ENCODE measurements at places on chromosomes 11 and 22. TPM values are rescaled to one million over a fixed set of nuclear protein-coding genes. Genes with fewer than 3 reads are reported as not detected.

UCP3 gene
- total RNA-seq = not detected

FUT4 gene
- 2.9 TPM for total RNA-seq

KRTAP5-1 gene
- total RNA-seq = not detected

CD3G gene
- total RNA-seq = not detected

NUDT8 gene
- total RNA-seq = 4.1 TPM

IL10RA gene
- total RNA-seq = not detected

TNRC6B gene
- 6.5 TPM for total RNA-seq

STK33 gene
- 2.7 TPM for total RNA-seq

DERL3 gene
- under 0.01 TPM for total RNA-seq

NXPE1 gene
- total RNA-seq = not detected

PVALB gene
- not detected for total RNA-seq

TRPM5 gene
- total RNA-seq = not detected

KCNJ4 gene
- total RNA-seq = not detected

PTPRJ gene
- total RNA-seq = 7.3 TPM

OR5J2 gene
- not detected for total RNA-seq

IFTAP gene
- 18.6 TPM for total RNA-seq

APOBEC3A gene
- total RNA-seq = not detected

SCUBE1 gene
- not detected for total RNA-seq

DEFB131B gene
- total RNA-seq = not detected

PRG3 gene
- total RNA-seq = not detected
